Left renal pelvis (tissue), 4 donors: ENCODE measurements at places on chromosomes 16 and 17.

GRCh38 chr16:668519-669171 is 713 bp downstream of the RHOT2 start:
- DNase-seq = no peak

DNA sequence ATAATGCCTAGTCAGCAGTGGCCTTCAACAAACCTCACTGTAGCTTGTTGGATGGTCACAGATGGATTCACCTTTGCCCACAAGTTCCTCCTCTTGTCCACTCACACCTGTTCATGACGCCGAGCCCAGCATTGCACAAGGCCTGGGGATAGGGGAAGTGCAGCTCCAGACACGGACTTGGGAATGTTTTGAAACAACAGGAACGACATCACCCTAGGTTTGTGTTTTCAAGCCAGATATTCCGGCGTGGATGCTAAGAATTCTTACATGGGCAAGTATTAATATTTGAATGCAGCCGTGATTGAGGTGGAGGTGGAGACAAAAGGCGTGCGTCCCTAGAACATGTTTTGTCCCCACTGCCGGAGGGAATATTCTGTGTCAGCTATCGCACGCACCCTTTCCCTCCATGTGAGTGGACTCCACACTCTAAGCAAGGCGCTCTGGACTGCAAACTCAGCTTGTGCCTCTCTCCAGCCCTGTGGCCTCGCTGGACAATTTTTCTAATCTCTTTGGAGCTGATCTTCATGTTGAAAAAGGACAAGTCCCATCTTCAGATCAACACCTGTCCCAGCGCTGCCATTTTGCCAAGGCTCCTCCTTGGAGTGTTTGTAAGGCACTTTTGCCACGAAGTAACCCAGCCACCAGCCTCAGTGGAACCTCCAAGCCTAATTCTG is 2.0 kb upstream of the BANP start:
- DNase-seq = no peak

GRCh38 chr17:14797801-14798200 is 467.3 kb downstream of the PMP22 start:
- no peak for DNase-seq

DNA sequence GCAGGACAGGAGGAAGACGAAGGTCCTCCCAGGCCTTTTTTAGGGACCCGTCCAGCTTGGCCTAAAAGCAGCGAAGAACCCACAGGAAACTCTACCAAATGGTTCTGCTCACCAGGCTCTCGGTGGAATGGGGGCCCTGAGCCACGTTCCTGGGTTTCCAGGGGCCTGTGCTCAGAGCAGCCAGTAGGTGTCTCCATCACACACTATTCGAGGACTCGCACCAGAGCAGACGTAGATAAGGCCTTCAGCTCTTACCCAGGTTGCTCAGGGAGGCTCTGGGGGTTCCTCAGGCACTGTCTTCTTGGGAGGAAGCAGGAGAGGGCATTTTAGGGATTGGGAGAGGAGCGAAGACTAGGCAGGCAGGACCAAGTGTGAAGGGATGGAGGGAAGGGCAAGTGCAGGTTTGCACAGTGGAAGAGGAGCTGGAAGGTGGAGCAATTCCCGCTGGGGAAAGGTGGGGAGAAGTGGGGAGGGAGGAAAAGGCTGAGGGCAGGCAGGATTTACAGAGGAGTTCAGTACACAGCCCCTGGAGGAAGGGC is 157.1 kb downstream of the RGS9 start:
- DNase-seq = peak; percentile 53

GRCh38 chr17:49508061-49508865 is 13.2 kb downstream of the NGFR start:
- no peak for DNase-seq

DNA sequence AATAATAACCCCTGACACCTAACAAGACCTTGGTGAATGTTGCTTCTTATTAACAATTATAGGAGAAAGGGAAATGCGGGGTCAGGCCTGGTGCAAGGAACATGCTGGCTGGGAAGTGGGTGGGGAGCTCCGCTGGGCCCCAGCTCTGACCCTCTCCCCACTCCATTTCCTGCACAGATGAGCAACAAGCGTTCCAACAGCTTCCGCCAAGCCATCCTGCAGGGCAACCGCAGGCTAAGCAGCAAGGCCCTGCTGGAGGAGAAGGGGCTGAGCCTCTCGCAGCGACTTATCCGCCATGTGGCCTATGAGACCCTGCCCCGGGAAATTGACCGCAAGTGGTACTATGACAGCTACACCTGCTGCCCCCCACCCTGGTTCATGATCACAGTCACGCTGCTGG is 23.0 kb downstream of the RHBDL3 start:
- no peak for DNase-seq

- no peak for DNase-seq
These were observed 8.2 kb downstream of the IGFBP4 start for GRCh38 chr17:40451420-40451819.

DNA sequence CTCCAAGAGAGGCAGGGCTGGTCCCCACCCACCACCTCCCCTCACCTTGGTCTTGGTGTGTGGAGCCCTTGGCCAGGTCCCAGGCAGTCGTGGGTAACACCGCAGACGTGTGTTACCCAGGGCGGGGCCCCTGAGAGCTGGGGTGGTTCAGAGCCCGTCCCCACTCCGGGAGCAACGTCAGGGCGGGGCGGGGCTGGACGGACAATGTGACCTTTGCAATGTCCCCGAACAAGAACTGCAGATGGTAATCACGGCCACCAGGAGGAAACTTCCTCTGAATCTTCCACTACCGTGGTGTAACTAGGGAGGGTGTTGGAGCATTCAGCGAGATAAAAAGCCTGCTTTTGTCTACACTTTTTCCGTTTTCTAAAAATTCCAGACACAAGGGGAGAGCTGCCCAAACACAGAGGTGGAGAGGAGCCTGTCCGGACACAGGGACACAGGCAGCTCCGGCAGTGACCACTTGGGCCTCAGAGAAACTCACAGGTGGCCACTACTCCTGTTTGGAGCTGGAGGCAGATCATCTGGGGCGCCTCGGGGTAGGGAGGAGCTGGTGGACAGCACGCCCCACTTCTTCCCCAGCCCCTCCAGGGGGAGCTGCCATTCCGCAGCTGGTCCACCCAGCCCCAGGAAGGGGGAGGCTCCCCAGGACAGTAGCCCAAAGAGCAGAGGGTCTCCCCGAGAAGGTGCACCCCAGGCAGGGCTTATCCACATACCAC is 14.2 kb upstream of the SLC38A10 start:
- no peak for DNase-seq

DNA sequence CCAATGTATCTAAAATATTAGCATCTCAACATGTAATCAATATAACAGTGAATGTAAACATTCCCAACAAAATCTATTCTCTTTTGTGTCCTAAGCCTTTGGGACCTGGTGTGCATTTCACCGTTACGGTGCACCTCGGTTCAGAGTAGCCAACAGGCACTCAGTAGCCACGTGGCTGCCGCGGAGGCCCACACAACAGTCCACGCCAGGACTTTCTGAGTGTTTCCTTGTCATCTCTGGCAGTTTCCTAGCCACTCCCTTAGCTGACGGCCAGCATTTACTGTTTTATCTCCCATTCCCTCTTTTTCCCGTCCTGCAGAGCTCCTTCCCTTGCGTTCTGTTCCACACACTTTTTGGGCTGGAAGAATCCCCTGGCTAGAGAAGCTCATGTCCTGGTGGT is 36.3 kb downstream of the VAC14 start:
- no peak for DNase-seq

DNA sequence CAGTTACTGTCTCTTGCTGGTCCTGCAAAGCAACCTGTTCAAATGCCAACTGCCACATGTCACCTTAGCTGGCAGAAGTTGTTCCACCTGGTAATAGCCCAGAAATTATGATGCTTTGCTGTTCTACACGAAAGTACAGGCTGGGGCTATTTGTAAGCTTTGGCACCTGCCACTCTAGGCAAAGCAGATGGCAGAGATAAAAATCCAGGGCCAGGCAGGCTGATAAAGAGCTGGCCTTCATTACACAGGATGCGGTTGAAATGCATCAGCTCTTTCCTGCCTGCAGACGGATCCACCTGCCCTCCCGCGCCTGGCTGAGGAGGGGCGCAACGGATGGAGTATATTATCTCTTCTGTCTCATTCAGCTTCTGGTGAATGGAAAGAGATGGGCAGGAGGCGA is 29.3 kb upstream of the KDM8 start:
- DNase-seq = no peak

GRCh38 chr17:31134576-31134975 is 39.8 kb downstream of the NF1 start:
- DNase-seq = no peak

GRCh38 chr16:78428193-78428592 is 328.7 kb downstream of the WWOX start:
- DNase-seq = no peak
